DMS153 (cell line): ENCODE measurements at places on chromosomes 3 and 15.

DNA sequence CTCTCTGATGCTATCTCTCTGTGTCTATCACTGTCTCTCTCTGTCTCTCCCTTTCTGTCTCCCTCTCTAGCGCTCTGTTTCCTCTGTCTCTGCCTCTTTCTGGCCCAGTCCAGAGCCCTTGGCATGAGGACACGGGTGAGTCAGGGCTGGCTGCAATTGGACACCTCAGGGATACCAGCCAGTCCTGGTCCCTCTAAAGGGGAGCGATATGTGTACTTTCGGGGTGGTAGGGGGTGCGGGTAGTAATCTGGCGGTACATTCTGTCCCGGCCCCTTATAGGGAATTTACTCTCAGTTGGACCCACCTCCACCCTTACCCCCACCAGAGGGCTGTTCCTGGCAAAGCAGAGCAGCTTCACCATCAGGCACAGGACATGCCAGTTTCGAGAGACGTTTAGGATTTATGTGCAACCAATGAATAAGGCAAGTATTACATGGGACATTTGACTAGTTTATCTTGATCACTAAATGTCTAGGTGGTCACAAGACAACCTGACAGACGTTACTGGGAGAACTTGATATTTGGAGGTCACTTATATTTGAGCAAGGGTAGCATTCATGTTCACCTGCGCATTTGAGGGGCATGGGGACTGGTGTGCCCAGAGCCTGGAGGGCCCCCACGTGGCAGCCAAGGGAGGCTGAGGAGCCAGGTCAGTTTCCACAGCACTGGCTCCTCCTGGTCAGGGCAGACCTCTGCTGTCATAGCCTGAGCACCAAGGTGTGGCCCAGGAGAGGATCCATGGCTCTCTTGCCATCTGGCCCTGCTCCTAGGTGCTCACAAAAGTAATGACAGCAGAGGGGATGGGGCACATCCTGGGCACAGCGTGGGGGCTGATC is 256.1 kb downstream of the PLCL2 start:
- no peak for DNase-seq

- no peak for DNase-seq
Measured at GRCh38 chr3:69143612-69144011, 21.2 kb upstream of the LMOD3 start.

GRCh38 chr15:56469483-56469882 is 4.5 kb upstream of the MNS1 start:
- DNase-seq, result no peak

- DNase-seq, result no peak
Measured at GRCh38 chr3:141656771-141657170, 81.3 kb upstream of the RNF7 start.

DNA sequence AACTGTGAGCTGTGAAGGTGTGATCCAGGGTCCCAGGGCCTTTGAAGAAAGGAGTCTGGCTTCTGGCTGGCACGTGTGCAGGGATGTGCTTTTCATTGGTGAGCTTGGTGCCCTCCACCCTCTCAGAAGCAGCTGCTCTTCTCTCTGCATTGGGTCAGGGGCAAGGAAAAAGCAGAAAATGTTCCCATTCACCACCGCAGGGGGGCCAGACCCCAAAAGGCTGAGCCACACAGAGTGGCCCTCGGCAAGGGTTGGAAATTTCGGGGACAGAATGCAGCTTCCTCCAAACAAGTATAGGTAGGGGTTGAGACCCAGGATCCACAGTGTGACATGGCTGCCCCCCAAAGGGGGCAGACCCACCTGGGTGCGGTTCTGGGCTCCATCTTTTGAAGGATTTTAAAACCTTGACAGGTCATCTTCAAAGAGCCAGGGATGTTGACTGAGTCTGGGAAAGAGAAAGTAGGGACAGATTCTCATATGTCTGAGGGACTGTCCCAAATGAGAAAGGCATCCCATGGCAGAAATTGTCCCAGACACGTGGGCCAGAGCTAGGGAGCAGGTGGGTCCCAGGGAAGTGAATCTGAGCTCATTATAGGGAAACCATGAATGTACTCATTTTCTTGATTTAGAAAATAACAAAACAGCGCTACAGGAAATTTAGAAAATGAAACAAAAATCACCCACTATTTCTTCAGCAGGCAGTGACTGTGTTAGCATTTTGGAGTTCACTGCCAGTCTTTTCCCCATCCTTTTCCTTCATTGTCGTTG is 2.7 kb downstream of the CSK start:
- DNase-seq, result no peak

DNA sequence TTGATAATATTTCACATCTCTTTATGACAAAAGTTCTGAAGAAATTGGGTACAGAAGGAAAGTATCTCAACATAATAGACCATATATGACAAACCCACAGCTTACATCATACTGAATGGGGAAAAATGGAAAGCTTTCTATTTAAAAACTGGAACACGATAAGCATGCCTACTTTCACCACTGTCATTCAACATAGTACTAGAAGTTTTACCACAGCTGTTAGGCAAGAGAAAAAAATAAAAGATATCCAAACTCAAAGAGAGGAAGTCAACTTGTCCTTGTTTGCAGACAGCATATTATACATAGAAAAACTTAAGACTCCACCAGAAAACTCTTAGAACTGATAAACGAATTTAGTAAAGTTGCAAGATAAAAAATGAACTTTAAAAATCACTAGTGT is 40.3 kb downstream of the COPS2 start:
- no peak for DNase-seq

DNA sequence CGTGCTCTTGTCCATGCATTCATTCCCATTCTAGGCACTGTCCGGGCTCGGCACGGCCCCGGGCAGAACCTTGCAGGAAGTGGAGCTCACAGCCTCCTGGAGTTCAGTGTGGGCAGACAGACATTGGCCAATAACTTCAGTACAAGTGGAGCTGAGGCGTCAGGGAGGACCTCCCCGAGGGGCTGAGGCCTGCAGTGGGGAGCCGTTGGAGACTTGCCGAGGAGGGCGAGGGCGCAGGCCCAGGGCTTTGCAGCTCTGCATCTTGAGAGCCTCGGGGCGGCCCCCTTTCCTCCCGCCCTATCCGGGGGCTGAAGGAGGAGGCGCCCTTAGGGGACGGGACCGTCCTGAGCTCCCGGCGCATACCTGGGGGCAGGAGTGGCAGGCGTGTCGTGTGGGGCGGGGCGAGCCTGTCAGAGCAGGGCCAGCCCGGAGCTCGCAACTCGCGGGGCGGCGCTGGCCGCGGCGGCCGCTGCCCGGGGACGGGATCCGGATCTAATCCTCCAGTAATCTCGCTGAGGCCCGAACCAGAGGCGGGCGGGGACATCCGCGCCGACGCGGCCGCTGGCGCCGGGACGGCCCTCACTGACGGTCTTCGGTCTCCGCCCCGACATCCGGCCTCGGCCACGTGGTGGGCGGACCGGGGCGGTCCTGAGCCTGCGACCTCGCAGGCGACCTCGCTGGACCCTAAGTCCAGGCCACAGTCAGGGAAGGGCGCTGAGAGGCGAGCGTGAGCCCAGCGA is at the start of gene ACY1:
Gene ACY1, plus strand, starts transcription at position 698 of the 740 bp plus-strand sequence. CDS start 530 bp downstream, outside the sequence.
- peak; percentile 19 for DNase-seq

DNA sequence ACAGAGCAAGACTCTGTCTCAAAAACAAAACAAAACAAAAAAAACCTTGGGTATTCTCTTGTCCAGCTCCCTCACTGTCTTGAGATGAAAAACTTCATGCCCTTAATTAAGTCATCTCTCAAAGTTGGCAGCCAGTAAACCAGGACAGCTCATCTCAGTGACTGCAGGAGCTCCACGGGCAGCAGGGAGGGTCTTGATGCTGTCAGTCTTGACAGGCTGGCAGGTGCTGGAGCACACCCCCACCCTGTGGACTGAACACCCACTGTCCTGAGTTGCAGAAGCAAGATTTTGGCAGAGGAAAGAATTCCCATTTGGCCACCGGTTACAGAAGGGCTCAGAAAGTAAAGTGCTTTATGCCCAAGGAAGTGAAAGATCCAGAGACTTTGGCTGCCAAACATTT is 8.0 kb downstream of the DNAJA4 start:
- DNase-seq, result no peak

DNA sequence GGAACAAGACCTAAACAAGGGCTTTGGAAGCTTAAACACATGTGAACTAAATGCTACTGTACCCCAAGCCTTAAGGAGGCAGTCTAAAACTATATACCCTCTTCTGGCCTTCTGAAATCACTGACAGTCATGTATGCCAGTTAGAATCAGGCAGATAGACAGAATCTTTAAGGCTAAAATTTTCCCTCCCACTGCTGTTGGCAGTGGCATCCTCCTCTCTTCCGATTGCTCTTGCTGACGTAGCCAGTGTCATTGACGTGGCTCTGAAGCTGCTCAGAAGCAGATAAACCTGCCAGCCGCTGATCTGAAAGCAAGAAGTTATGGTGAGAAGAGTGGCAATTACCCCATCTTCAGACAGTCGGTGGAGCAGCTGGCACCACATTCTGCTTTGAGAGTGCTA is 3.3 kb downstream of the RYR3 start:
- no peak for DNase-seq

DNA sequence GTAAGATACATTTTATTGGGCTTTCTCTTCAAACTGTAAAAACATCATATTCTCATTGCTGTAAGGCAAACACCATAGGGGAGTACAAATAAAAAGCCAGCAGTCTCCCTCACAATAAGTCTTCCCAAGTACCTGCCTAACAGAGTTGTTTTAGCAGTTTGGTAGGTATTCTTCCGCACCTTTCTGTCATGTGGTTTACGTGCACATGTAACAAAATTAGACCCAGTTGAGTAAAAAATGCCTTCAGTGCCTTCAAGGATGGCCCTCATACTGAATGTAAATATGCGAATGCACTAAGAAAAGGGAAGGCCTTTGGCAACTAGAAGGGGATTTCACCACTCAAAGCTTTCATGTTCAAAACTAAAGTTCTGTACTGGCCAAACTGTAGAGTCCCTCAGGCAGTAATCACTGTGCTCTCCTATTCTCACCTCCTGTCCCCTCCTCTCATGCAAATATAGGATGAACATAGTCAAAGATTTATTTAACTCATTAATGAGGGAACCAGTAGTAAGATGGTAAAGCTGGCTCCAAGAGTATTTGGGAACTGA is 26.4 kb downstream of the USP3 start:
- DNase-seq, result no peak

GRCh38 chr15:81643771-81644170 is 269.8 kb upstream of the TMC3 start:
- no peak for DNase-seq

DNA sequence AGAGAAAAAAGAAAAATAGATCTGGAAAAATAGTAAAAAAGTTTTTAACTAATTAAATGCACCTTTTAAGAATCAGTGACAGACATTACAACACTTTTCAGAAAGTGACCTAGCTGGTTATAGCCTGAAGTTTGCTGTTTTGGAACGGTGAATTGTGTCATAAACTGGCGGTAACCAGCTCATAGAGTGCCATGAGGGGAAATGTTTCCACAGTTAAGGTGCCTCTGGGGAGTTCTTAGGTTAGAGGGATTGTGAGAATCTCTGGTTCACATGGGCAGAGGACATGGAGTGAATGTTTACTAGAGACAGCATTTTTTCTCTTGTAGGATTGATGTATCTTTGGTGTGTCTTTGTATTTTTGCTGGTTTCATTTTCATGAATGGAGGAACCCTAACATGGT is 2.8 kb downstream of the TBC1D23 start:
- DNase-seq, result no peak

- no peak for DNase-seq
Measured at GRCh38 chr3:27049792-27050191, 319.4 kb downstream of the NEK10 start.

DNA sequence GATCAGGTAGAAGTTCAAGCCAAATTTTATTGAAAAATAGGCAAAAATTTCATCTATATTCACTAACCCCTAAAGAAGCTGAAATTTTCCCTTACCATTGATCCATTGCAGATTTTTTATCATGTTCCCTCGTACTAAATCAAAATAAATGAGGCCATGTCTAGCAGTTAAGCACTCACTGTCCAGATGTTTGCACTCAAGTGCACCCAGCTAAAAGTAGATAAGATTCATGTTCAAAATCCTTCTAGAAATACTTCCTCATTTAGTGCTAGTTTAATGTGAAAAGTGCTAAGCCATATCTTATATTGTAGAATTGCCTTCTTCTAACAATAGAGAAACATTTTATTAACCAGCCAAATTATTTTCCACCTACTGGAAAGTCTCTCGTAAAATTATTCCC is 164.7 kb upstream of the UBE2E2 start:
- DNase-seq, result no peak
